Trophoblast cell (in vitro differentiated cells and primary cell): ENCODE measurements at places on chromosomes 5 and 9.

DNA sequence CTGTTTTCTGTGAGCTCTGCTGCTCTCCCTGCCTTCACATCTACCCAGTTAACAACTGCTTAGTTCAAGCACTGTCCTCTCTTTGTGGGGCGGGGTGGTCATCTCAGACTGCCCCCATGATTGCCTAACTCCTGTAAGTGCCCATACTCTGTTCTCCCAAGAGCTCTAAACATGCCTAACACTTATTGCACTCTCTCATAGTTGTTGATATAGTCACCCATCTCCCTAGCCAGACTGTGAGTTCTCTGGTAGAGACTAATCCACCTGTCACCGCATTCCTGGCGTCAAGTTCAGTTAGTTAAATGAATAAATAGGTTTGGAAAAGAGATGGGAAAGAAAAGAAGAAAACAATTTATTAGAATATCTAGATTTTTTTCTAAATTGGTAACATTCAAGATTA, 18.3 kb upstream of the MUSK start:
- no peaks in the 10 kb centered on the region for H3K4me1 ChIP-seq
- H3K4me3 ChIP-seq, result no peak overlapping the region
- DNase-seq, result no peak
- H3K36me3 ChIP-seq, result no peaks in the 10 kb centered on the region
- H3K27ac ChIP-seq, result no peak overlapping the region

GRCh38 chr5:144162686-144163085, 7.8 kb downstream of the YIPF5 start:
- H3K4me3 ChIP-seq, result no peak overlapping the region
- no peak for DNase-seq
- H3K4me1 ChIP-seq, result no peaks in the 10 kb centered on the region
- peaks cover 18% of the 10 kb centered on the region for H3K36me3 ChIP-seq

DNA sequence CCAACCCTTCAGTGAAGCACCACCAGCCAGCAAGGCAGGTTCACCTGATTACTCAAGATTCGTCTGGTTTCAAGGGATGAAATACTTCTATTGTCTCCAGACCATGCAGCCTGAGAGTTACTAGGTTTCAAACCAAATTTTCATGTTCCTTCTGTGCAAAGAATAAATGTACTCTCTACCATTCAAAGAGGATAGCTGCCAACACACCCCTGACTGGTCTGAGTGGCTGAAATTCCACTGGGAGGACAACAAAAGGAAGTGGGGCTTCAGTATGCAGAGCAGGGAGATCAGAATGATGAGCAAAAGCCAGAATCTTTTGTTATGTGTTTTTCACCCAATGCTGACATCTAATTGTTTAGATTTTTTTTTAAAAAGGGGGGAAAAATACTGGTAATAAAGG, 356.3 kb downstream of the BNC2 start:
- H3K4me1 ChIP-seq, result peaks cover 6% of the 10 kb centered on the region
- H3K27me3 ChIP-seq, result no peaks in the 10 kb centered on the region
- no peaks in the 10 kb centered on the region for H3K36me3 ChIP-seq
- H3K4me3 ChIP-seq, result no peak overlapping the region
- H3K27ac ChIP-seq, result no peak overlapping the region

DNA sequence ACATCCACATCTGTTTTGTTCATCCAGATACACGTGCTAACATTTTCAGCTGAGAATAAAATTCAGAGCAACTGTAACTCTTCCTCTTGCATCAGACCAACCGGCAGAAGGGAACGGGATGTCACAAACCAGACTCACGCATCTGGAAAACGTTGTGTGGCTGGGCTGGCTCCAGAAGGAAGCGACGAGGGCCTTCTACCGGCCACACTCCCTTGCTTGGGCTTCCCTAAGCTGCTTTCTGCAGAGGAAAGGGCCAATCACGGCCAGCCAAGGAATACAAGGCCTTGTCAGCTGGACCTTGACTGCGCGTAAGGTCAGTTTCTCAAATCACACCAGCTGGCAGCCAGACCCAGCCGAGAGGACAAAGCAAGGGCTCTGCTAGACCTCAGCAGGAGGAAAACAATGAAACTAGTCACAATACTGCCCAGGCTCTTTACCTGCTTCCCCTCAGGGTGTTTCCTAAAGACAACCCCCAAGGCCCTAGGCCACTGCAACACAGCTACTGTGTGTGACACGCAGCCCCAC, 106.1 kb downstream of the THBS4 start:
- peaks cover 30% of the 10 kb centered on the region for H3K36me3 ChIP-seq
- no peak overlapping the region for H3K4me3 ChIP-seq
- H3K27ac ChIP-seq, result peak overlapping the region; percentile 78
- H3K27me3 ChIP-seq, result no peaks in the 10 kb centered on the region

- DNase-seq, result no peak
- H3K36me3 ChIP-seq, result no peaks in the 10 kb centered on the region
- no peaks in the 10 kb centered on the region for H3K27me3 ChIP-seq
Observed at GRCh38 chr5:54384356-54384933, 71.1 kb upstream of the HSPB3 start.
